Kidney (tissue), 22 donors: ENCODE measurements at places on chromosomes 12 and 14. TPM values are rescaled to one million over a fixed set of nuclear protein-coding genes. Genes with fewer than 3 reads are reported as not detected.
A peak's percentile ranks its signal among the peaks of the same experiment; 100 is the strongest.

- no peak for DNase-seq
These were observed 94.0 kb downstream of the TBX5 start for GRCh38 chr12:114311974-114312373.

- DNase-seq = no peak
These were observed 55.6 kb downstream of the HMGA2 start for GRCh38 chr12:65879878-65880277.

- DNase-seq = peak; percentile 67
These were observed 37.8 kb upstream of the TMEM132D start for GRCh38 chr12:129941618-129942017.

- no peak for DNase-seq
These were observed 80.7 kb downstream of the NTF3 start for GRCh38 chr12:5512601-5512970.

DNA sequence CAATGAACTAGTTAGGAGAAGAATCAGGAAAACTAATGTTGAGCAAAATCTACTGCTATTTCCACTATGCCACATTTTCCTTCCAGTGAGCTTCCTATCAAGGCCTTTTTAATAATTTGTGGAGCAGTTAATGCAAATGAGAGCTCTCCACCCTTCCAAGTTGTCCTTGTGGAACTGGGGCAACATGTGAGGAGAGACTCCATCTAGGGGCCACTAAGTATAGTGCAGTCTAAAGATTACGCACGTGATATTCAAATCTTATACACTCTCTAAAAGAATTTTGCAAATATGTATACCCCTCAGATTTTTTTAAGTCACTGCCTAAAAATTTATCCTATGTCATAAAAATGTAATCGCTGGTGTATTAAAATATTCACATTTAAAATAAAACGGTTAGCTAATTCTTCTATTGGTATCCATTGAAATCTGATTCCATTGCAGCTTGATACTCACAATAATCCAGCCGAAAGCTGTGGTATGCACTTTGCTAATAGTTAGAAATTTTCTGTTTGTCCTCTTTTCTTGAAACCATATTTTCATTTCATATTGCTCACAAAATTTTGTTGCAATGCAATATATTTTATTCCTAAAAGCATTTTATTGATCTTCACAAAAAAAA is 100.1 kb downstream of the PAH start:
- peak; percentile 54 for DNase-seq

GRCh38 chr14:104971447-104972240 is 6.5 kb downstream of the AHNAK2 start:
- DNase-seq = no peak

DNA sequence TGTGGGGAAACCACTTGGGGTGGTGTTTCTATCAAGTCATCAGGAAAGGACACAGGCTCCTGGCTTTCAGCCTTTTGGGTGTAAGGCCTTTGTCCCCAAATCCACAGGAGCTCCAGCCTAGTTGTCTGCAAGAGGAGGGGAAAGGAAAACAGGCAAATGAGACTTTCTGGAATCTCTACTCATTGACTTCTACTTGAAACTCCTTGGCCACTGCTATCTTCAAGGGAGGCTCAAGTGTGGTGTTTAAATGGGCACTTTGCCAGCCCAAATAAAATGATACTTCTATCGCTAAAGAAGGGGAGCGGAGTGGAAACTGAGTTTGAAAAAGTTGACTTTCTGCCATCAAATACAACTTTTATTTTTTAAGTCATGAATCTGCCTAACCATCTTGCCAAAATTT is 445.9 kb upstream of the RGS6 start:
- no peak for DNase-seq

- DNase-seq = no peak
These were observed 113.7 kb downstream of the NCOR2 start for GRCh38 chr12:124453419-124454351.

DNA sequence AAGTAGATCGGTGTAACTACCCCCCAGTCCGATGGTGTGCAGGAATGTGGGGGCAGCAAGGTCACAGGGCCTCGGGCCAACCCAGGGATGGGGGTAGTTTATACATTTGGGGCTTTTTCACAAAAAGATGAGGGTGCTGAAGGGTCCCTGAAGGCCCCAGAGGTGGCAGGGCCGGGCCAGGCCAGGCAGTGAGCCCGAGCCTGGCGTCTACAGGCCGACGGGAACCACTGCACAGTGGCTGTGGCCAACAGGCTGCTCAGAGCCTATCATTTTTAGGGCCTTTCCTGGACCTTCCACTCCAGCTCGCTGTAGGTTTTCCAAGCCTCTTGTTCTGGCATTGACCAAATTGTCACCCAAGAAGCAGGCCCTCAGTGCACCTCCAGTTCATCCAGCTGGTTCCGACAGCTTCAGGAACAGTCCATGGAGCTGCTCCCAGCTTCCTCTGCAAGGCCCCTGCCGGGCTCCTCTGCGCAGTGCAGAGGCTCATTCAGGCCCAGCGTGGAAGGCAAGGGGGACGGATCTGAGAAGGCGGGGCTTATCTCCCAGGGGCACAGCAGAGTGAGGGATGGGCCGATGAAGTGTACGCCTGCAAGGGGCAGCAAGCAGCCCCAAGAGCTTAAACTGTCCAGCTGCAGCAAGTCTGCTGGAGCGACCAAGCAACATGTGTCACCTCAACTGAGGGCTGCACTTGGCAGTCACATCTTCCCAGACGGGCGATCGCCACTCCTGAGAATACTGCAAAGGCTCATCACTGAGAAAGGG is 13.9 kb downstream of the CDCA4 start:
- no peak for DNase-seq

DNA sequence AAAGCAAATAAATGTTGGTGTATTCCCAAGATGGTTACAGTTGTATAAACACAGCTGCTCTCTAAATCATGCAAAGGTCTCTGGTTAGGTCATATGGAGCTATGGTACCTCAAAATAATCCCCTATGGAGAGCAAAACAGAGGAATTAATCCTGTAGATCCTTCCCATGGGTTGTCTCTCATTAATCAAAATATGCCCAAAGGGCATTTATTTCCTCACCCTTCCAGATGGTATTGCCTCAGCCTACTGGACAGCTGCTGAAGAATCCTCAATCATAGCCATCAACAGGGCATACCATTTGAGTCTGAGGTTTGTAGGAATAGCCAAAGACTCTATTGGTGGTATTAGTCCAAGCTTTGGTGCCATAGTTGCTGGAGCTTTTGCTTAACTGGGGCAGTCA is 360.9 kb downstream of the RPL10L start:
- DNase-seq = no peak

DNA sequence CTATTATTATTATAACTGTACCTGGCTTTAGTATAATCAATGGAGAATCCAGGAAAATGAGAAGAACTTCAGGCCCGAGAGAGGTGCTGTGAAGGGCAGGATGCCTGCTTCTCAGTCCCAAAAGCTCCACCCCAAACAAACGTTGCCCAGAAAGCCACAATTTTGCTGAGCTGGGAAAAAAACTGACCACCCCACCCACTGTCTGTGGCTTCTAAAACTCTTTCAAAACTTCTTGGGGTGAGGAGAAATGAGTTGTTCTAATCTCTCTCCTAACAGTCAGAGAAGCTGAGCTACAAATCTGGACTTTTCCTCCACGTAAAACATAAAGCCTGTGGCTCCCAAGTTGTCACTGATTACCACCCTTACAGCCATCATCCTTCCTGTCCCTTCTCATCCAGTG is 13.4 kb downstream of the VDR start:
- no peak for DNase-seq

- DNase-seq = no peak
These were observed 20.9 kb downstream of the ACVR1B start for GRCh38 chr12:51972422-51972812.

GRCh38 chr12:13851828-13852227 is 129.6 kb downstream of the GRIN2B start:
- no peak for DNase-seq

DNA sequence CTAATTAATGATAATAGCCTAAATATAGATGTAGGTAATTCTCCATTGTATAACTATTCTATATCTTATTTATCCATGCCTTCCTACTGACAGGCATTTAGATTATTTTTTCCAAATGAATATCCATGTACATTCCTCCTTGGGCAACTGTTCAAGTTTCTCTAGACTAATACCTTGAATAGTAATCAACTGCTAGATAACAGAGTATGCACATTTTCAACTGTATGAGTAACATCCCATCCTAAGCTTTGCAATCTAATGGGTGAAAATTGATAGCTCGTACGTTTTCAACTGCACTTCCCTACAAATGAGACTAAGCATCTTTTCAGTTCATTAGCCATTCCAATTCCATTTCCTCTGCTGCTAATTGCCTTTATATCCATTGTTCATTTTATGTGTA is 37.0 kb downstream of the YAF2 start:
- no peak for DNase-seq

DNA sequence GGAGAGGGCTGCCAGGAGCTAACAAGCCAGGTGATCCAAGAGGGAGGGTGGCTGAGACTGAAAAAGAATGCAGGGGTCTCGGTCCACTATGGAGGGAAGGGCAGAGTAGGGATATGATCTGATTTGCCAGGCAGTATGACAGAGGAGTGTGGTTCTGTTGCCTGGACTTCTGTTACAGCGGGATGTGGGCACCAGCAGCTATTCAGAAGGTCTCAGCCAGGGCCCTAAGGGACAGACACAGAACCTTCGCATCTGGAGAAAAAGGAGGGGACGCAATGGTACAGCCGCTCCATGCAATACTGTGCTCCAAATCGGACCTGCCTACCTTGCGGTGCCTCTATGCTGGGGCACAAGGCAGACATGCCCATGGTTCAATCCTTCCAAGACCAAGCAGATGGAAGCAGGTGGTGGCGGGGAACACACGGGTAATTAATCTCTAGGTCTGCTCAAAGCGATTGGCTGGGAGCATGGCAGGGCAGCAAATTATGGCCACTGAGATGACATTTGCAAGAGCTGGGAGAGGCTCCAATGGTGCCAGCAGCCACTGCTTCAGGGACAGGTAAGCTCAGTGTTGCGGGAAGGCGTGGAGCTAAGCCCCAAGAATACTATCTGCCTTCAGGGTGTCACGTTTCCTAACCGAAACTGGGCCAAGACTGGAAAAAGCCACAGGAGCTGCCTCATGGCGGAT is 185.5 kb downstream of the FOXN3 start:
- DNase-seq = no peak

- DNase-seq = no peak
These were observed 939.0 kb upstream of the TMEM132C start for GRCh38 chr12:127327986-127328385.

DNA sequence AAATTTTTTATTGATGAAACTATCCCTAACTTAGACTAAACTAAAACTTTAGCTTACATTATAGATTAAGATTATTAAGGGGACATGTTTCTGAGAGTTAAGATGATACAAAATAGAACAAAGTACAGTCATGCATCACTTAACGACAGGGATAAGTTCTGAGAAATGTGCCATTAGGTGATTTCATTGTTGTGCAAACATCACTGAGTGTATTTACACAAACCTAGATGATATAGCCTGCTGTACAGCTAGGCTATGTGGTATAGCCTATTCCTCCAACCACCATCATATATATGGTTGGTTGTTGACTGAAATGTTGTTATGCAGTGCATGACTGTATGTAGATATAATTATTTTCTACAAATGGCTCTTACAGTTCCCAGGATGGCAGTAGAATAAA is 46.5 kb downstream of the ATP6V1D start:
- no peak for DNase-seq

DNA sequence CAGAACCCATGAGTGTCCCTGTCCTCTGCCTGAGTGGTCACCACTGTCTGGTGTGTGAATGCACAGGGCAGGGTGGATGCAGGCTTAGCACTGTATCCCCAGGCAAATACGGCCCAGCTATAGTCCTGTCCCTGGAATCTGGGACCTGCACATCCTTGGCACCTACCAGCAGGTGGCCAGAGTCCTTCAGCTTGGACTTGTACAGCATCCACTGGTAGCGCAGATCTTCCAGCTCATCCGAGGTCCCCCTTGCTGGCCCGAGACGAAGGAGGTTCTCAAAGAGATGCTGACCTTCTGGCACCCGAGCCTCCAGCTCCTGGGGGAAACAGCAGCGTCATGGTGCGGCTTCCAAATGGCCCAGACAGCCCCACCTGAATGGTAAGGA is 83.4 kb downstream of the SYNE3 start:
- DNase-seq = no peak

DNA sequence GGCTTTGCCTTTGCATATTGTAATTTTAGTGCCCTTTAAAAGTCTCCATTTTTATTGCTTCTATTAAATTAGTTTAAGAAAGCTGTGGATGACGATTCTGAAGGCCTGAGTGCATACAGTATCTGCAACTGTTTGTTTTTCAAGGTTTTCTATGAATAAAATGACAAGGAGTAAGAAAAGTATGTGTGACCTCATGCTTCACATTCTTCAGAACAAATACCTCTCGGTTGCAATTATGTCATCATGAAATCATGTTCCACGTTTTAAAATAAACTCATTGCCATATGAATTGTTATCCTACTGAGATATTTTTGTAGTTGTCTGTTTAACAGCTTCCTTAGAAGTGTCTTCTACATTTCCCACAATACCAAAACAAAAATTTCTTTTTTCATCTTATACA is 374.6 kb downstream of the MDGA2 start:
- no peak for DNase-seq

DNA sequence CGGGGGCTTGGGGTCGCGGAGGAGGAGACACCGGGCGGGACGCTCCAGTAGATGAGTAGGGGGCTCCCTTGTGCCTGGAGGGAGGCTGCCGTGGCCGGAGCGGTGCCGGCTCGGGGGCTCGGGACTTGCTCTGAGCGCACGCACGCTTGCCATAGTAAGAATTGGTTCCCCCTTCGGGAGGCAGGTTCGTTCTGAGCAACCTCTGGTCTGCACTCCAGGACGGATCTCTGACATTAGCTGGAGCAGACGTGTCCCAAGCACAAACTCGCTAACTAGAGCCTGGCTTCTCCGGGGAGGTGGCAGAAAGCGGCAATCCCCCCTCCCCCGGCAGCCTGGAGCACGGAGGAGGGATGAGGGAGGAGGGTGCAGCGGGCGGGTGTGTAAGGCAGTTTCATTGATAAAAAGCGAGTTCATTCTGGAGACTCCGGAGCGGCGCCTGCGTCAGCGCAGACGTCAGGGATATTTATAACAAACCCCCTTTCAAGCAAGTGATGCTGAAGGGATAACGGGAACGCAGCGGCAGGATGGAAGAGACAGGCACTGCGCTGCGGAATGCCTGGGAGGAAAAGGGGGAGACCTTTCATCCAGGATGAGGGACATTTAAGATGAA is 630 bp downstream of the FOS start:
- DNase-seq = peak; percentile 83

- DNase-seq = no peak
These were observed 2.0 kb upstream of the ERC1 start for GRCh38 chr12:989051-989450.

FGF23 gene
- total RNA-seq = not detected

WNK1 gene
- 173 TPM for total RNA-seq

ACSM4 gene
- total RNA-seq = not detected

ZBTB42 gene
- 10.0 TPM for total RNA-seq

FOXA1 gene
- total RNA-seq = not detected

NACA gene
- total RNA-seq = 660 TPM

ESR2 gene
- 2.5 TPM for total RNA-seq

PSMD9 gene
- 54.9 TPM for total RNA-seq

CD4 gene
- 38.1 TPM for total RNA-seq

GALNT6 gene
- total RNA-seq = 16.8 TPM

RILPL2 gene
- 8.0 TPM for total RNA-seq

TRHDE gene
- 18.6 TPM for total RNA-seq

NID2 gene
- 37.7 TPM for total RNA-seq

RAPGEF3 gene
- 179 TPM for total RNA-seq
